Amniotic stem cell (primary cell): ENCODE measurements at places on chromosomes 3 and 15.

GRCh38 chr3:142973217-142974009 lies 9.9 kb upstream of the PAQR9 start:
- no peak for DNase-seq

DNA sequence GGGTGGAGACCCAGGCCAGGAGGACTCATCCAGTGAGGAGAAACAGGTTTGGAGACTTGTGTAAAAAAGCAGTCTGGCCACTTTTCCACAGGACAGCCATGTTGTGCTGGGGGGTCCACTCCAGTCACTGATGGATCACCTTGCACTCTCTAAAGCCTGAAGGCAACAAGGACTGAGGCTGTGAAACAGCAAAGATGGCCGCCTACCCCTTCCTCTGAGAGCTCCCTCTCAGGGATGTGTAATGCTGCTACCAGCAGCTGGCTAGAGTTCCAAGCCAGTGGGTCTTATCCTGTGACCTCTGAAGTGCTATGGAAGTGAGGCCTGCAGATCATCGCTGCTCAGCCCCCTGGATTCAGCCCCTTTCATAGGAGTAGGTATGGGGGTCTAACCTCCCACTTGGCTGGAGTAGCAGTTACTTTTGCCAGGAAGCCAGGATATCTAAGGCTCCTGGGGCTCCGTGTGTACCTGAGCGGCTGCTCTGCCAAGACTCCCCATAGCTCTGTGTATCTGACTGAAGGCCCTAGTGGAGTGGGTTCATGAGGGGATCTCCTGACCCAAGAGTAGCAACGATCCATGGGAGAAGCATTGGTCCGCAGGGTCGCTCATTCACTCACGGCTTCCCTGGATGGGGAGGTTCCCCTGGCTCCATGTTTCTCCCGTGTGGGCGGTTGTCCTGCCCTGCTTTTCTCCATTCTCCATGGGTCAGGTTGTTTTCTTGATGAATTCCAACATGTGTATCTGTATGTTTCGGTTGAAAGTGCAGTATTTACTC lies 69.9 kb upstream of the TNFSF10 start:
- DNase-seq = no peak

DNA sequence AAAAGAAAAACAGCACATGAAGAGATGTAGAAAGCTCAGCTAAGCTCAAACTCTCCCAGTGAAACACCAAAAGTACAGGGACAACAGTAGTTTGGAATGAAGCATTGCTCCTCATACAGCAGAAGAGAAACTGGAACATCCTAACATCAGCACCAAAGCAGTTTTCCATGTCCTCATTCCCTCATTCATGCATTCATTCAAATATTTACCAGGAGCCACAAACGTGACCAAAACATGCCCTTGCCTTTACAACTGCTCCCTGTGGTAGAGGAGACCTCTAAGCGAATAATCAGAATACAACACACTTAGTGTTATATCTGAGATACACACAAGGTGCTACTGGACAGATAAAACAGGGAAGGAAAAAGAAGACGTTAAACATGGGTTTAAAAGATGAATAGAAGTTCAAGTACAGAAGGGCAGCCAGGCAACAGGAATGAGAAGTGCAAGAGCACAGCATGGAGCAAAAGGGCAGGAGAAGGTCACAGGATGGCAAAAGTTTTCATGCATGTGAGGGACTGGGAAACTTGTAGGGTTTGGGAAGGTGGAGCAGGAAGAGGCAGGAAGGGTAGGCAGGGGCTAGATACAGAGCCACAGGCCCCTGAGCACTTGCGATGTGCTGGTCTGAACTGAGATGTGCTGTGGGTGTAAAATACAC lies 58.5 kb upstream of the LMCD1 start:
- DNase-seq = no peak

DNA sequence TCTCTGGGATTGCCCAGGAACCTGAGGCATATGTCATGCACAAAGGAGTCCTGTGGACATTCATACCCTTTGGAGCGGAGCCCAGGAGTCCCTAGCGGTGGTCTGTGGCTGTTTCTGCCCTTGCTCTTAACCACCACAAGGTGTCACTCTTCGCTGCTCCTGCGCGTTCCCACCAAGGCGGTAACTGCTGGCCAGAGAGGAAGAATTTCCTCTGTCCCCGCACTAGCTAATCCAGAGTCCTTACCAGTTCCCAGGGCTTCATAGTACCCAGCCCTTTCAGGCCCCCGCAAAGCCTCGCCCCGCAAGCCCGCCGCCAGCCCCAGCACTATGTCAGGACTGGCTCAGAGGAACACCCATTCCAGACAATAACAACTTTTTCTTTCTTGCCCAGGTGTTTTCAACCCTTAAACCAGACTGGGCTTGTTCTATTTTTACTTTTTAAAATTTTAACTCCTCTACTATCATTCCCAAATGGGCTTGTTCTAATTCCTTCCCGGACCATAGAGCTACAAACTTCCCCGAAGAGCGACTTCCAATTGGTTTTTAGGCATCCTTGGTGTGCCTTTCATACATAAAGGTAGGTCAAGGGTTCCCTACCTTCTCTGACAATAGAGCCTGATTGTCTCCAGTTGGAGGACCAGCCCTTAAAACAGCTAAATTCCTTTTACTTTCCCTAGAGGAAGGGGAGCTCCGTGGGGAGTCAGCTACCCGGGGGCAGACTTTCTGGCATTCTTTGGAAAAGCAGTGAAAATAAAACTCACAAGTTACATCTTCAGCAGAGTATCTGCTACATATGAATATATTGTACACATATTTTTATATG lies 31.8 kb upstream of the ZNF774 start:
- DNase-seq = peak; percentile 71

- DNase-seq = no peak
Observed at GRCh38 chr3:32136703-32137102, 30.3 kb downstream of the GPD1L start.

DNA sequence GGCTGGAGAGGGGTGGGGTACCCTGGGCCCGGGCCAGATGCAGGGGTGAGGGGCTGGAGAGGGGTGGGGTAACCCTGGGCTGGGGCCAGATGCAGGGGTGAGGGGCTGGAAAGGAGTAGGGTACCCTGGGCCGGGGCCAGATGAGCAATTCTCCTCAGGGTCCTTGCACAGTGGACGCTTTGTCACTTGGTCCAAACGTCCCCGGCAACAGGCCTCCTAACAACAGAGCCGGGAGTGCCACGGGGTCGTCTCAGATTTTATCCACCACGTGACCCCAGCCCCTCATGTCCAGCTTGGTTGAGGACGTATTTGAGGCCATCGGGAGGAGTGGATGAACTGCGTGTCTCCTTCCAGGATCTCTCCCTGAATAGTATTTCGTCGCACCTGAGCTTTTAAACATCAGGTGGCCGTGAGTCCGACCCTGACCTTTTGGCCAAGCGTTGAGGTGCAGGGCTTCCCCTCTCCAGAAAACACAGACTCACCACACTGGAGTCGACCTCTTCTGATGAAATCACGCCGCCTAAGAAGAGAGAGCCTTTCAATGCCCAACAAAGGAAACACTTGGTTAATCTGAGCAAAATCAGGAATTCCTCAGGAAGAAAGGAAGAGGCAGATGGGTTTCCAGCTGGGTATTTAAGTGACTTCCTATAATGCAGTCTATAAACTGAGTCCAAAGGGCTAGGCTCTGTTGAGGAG lies 12.8 kb upstream of the LRRC15 start:
- DNase-seq = no peak

- DNase-seq = no peak
Observed at GRCh38 chr3:135181408-135181807, 386.3 kb downstream of the EPHB1 start.

GRCh38 chr15:64938192-64938591 lies 26.5 kb downstream of the ANKDD1A start:
- no peak for DNase-seq

- no peak for DNase-seq
Observed at GRCh38 chr3:129738172-129738571, 131.7 kb upstream of the PLXND1 start.

DNA sequence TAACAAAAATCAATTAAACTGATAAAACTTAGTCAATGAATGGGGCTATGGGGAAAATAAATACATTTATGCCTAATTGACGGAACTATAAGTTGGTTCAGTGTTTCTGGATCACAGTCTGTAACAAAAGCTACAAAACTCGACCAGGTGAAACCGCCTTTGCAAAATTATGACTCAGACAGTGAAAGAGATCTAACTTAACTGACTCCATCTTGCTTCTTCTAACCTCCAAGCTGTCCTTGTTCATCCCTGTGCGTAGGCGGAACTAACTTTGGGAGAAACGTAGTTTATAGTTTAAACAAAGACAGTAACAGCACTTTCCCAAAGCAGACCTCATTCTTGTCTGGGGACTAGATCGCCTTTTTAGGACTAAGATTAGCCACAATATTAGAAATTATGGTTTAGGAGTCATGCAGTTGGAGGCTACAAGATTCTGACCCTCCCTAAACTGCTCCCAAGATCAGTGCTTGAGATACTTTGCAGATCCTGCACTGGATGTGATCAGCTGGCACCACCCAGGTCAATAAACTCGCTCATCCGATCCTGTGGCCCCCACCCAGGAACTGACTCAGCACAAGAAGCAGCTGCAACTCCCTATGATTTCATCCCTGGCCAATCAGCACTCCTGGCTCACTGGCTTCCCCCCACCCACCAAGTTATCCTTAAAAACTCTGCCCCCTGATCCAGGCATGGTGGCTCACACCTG lies 7.2 kb upstream of the MFGE8 start:
- no peak for DNase-seq

GRCh38 chr3:9036404-9037131 lies 73.3 kb upstream of the RAD18 start:
- no peak for DNase-seq

GRCh38 chr3:21592828-21593227 lies 158.2 kb downstream of the ZNF385D start:
- DNase-seq = no peak

- DNase-seq = no peak
Observed at GRCh38 chr15:95446854-95447253, 883.6 kb upstream of the NR2F2 start.

DNA sequence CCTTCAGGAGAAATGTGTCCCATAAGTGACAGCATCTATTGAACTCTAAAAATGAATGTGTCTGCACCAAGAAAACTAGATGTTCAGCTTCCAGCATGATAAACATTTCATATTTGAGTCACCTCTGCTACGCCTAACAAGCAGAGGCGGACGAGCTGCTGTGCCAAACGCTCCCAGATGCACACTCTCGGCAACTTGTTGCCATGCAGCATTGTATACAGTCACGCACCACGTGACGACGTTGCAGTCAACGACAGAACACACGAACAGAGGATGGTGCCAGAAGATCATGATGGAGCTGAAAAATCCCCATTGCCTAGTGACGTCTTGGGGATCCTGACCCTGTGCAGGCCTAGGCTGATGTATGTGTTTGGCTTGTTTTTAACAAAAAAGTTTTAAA lies 137.5 kb downstream of the XXYLT1 start:
- DNase-seq = no peak

- no peak for DNase-seq
Observed at GRCh38 chr3:35322070-35322469, 317.3 kb upstream of the ARPP21 start.

- no peak for DNase-seq
Observed at GRCh38 chr3:158333736-158334135, 223.8 kb downstream of the RSRC1 start.

- no peak for DNase-seq
Observed at GRCh38 chr3:157610876-157611535, 107.8 kb upstream of the VEPH1 start.

GRCh38 chr3:182445576-182445975 lies 347.7 kb upstream of the ATP11B start:
- no peak for DNase-seq

DNA sequence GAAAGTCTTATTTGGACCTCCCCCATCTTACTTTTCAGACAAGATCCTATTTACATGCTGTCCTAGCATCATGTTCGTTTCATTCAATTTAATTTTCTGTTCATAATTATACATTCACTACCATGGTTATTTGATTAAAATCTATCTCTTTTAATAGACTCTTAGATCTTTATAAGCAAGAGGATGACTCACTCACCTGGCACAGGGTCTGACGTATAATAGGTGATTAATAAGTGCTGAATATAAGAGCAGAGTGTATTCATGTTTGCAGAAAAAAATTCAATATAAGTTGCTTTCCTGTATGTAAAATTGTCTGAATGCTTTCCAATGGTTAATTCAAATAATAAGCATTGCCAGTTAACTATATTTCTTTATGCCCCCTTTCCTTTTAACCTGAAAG lies 165.5 kb upstream of the CBLB start:
- DNase-seq = no peak

DNA sequence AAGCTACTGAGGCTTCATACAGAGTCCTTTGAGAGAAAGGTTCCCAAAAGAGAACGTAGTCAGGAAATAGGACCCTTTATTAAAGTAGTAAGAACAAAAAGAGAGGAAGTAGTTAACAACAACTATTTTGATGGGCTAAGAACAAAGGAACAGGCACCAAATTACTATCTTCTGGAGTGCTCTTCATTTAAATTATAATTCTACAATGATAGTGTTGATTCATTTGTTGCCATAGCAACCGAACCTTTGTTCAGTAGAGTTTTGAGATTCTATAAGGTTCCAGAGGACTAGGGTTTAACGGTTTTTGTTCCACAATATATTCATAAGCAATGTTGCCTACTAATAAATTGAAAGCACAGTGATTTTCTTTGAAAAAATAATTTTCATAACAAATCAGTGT lies 78.8 kb downstream of the CMSS1 start:
- no peak for DNase-seq

GRCh38 chr15:78362716-78363380 lies 22.7 kb downstream of the CRABP1 start:
- DNase-seq = no peak

- no peak for DNase-seq
Observed at GRCh38 chr15:62249501-62249900, 84.4 kb upstream of the C2CD4B start.

DNA sequence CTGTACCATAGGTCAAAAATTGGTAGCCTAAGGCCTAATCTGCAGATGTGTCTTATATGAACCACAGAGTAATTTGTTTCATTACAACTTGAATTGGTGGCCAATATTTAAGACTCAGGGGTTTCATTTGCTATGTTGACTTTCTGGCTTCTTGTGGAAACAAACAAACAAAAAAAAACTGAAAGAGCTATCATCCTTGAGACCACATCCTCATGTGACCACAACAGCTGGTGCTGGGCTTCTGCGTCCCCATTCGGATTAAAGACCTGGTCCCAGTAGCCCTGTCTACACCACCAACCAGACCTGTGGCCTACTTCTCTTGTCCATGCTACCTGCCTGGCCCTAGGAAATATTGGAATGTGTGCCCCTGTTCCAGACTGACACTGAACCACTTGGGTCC lies 61.7 kb downstream of the STRIT1 start:
- DNase-seq = no peak
